Kidney capillary endothelial cell (primary cell): ENCODE measurements at places on chromosomes 12 and 14.

DNA sequence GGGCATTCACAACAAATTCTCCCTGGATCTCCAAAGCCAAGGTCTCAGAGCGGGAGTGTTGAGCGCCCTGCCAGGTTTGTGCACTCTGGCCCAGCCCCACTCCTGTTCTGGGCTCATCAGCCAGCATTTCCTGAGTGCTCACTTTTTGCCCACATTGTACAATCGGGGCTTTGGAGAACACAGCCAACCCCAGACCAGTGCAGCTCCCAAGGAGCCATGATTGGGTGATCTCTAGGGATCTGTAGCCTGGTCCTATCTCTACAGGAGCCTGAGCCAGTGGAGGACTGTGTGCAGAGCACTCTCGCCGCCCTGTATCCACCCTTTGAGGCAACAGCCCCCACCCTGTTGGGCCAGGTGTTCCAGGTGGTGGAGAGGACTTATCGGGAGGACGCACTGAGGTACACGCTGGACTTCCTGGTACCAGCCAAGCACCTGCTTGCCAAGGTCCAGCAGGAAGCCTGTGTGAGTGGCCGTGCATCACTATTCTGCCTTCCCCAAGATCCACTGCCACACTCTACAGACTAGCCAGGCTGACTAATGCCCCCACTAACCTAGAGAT, 2.8 kb downstream of the ARHGEF40 start:
- no peak for DNase-seq

GRCh38 chr14:99176156-99176945, 95.6 kb downstream of the BCL11B start:
- DNase-seq, result no peak

DNA sequence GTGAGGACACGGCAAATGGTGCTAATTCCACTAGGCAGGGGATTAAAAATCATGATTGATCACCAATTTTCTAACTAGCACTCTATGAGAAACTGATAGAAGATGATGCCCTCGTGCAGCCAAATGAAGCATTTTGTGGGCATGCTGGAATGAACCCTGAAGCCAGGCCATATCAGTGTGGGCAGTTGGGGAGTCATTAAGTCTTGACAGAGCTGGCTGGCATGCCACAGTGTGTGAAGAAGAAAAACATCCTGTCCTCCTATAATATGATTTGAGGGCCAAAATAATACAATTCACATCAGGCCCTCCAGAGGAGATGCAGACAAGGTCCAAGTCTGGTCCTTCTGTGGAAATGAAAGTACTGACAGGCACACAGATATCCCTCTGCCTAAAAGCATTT, 107.1 kb downstream of the TMTC1 start:
- no peak for DNase-seq

- DNase-seq, result no peak
Measured at GRCh38 chr12:105740970-105741725, 397.6 kb downstream of the NUAK1 start.

GRCh38 chr12:94615260-94616181, 34.8 kb downstream of the TMCC3 start:
- peak; percentile 29 for DNase-seq

DNA sequence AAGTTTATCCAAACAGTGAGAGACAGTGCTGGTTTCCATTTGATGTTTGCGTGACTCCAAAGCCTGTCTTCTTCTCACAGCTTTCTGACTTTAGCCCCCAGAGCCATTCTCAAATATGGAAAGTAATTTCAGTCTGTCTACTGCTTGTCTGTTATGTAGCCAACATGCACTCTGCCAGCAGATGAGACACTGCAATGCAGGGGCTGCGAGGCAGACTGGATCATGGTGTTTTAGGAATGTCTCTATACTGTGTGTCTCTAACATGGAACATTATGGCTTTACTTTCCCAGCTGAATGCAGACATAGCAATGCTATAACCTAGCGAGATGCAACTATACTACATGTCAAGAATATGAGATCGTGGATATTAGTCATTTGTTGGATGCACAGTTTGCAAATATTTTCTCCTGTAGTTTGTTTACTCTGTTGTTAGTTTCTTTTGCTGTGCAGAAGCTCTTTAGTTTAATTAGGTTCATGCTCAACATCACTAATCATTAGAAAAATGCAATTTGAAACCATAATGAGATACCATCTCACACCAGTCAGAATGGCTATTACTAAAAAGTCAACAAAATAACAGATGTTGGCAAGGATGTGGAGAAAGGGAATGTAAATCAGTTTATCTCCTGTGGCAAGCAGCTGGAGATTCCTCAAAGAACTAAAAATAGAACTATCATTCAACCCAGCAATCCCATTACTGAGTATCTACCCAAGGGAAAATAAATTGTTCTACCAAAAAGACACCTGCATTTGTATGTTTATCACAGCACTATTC, 235.8 kb upstream of the TMTC1 start:
- no peak for DNase-seq

- no peak for DNase-seq
Measured at GRCh38 chr14:104450811-104451401, 128.7 kb upstream of the C14orf180 start.

DNA sequence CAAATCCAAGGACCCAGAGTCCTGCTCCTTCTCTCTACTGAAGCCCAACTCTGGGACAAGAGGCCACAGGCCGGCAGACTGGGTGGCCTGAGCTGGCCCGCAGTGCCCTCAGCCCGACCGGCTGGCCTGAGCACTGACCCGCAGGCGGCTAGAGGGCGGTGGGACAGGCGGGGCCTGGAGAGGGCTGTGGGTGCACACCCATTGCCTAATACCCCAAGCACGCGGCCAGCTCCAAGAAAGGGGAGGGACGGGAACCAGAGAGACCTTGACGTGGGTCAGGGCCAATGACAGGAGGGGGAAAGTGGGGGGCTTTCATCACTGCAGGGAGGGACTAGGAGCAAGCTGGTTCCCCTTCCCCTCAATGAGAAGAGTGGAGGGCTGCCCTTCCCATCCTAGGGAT, 2.0 kb upstream of the WNT10B start:
- no peak for DNase-seq
